H1 (cell line): ENCODE measurements at places on chromosomes 6 and 20. TPM values are rescaled to one million over a fixed set of nuclear protein-coding genes. Genes with fewer than 3 reads are reported as not detected.

CALHM5 gene
- total RNA-seq, result 0.09 and 0.17 TPM in 2 replicates

VNN1 gene
- total RNA-seq, result not detected in 2 replicates

DNA sequence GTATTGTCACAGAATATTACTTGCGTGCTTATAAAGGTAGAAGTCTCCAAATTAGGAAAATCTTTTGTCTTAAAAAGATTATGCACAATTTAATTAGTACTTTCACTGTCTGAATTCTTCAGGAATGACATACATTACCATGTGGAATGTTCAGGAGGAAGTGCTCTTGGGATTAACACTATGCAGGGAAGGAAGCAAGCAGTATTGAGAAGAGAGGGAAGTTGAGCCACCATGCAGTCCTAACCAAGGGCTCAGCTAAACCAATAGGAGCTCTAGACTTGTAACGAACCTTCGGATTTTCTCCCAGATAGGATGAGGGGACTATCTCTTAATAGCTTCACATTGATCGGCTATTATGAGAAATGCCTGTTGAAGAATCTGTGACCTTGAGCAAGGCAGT is 918.4 kb upstream of the MANEA start:
- no peaks in the 10 kb centered on the region for H3K36me3 ChIP-seq
- H3K4me1 ChIP-seq, result no peaks in the 10 kb centered on the region
- no peak for DNase-seq
- H3K27me3 ChIP-seq, result no peaks in the 10 kb centered on the region
- no peak overlapping the region for H3K4me3 ChIP-seq

DNA sequence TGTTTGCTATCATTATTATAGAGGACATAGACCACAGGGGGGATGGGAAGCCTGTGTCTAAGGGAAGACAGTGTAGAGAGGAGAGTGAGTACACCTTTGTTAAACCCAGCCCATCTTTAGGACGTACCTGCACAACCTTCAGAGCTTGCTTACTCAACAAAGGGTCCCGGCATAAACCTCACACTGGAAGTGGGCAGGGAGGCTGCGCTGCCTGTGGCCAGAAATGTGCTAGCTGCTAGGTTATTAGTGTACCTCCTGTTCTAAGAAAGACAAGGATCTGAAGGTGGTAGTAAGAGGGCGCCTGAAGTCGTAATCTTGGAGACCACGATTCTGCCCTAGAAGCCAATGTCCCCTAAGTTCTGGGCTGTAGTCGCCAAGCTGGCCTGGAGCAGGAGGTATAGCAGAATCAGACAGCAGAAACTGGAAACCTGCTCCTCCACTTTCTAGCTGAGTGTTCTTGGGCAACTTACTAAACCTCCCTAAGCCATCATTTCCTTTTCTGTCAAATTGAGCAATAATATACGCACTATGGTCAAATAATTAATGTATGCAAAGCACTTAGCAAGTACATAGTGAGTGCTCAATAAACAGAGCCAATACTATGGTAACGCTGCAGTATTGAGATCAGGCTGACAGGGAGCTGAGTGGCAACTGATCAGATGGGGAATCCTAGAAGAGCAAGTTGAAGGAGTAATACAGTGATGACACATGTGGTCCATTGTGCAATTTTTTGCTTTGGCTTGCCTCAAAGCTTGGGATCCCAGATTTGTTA is 16.8 kb upstream of the AKIRIN2 start:
- no peak overlapping the region for H3K4me3 ChIP-seq
- H3K4me1 ChIP-seq, result no peaks in the 10 kb centered on the region
- H3K27me3 ChIP-seq, result no peaks in the 10 kb centered on the region
- peak; percentile 26 for DNase-seq

- no peaks in the 10 kb centered on the region for H3K4me1 ChIP-seq
- no peaks in the 10 kb centered on the region for H3K27me3 ChIP-seq
- DNase-seq, result no peak
- H3K4me3 ChIP-seq, result no peak overlapping the region
- no peaks in the 10 kb centered on the region for H3K36me3 ChIP-seq
These were observed 36.8 kb upstream of the L3MBTL3 start for GRCh38 chr6:129981598-129981997.

- H3K27ac ChIP-seq, result no peak overlapping the region
- 0 out of 2 replicates have a peak, but pooled peaks cover 2% of the 10 kb centered on the region for H3K4me1 ChIP-seq
- no peak overlapping the region for H3K4me3 ChIP-seq
- no peaks in the 10 kb centered on the region for H3K36me3 ChIP-seq
- H3K27me3 ChIP-seq, result no peaks in the 10 kb centered on the region
These were observed 377.5 kb downstream of the CDKAL1 start for GRCh38 chr6:20911712-20912111.
